AG04449 (cell line): ENCODE measurements at places on chromosomes 6 and 20.
A peak's percentile ranks its signal among the peaks of the same experiment; 100 is the strongest.

GRCh38 chr6:90219209-90219985 lies 77.2 kb downstream of the BACH2 start:
- peak; percentile 63 for DNase-seq

DNA sequence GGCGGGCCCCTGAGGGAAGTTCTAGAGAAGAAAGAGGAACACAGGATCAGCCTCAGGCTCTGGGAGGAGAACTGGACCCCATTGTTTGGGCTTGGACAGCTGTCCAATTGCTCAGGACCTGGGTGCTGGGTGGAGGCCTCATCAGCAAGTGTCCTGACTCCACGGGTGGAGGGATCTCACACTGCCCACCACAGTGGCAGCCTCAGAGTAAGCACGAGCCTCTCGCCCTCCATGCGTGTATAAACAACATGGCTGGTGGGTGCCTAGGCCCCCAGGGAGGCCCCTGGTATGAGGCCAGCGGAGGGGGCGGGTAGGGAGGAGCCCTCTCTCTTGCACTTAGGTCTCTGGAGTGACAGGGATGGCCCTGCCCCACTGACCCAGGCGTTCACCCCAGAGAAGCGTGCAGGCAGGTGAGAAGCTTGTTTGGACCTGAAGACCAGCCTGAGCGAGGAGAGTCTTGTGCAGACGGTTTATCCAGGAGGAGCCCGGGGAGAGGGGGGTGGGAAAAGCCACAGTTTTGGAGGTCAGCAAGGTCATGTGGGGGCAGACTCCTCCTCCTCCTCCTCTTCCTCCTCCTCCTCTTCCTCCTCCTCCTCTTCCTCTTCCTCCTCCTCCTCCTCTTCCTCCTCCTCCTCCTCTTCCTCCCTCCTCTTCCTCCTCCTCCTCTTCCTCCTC lies 41.9 kb upstream of the BHLHE23 start:
- no peak for DNase-seq

DNA sequence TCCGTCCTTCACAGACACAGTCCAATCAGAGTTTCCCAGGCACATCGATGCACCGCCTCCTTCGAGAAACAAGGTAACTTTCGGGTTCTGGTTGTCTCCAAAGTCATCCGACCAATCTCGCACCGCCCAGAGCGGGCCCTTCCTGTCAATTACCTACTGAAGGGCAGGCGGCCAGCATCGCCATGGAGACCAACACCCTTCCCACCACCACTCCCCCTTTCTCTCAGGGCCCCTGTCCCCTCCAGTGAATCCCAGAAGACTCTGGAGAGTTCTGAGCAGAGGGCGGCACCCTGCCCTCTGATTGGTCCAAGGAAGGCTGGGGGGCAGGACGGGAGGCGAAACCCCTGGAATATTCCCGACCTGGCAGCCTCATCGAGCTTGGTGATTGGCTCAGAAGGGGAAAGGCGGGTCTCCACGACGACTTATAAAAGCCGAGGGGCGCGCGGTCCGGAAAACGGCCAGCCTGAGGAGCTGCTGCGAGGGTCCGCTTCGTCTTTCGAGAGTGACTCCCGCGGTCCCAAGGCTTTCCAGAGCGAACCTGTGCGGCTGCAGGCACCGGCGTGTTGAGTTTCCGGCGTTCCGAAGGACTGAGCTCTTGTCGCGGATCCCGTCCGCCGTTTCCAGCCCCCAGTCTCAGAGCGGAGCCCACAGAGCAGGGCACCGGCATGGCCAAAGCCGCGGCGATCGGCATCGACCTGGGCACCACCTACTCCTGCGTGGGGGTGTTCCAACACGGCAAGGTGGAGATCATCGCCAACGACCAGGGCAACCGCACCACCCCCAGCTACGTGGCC lies at the start of gene HSPA1B:
Gene HSPA1B (plus strand): TSS at position 453 of the 794 bp plus-strand sequence. CDS start 213 bp downstream, at position 666.
- peak; percentile 99 for DNase-seq

DNA sequence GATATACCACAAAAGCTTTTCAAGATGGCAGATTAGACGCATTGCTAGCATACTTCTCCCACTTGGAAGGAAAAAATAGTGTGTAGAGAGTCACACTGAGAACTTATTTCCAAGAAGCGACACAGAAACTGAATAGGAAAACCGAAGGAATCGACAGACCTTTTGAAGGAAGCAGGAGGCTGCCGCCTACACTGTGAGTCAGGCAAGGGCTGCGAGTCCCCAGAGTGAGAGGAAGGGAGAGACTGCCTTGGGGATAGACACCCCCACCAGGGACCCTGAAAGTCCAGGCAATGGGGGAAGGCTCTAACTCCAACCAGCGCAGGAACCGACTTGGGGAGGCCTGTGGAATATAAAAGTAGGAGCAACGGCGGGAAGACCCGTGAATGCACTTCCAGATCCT lies 53.7 kb upstream of the SIRPG start:
- DNase-seq, result no peak

GRCh38 chr6:90183587-90184333 lies 112.9 kb downstream of the BACH2 start:
- no peak for DNase-seq

DNA sequence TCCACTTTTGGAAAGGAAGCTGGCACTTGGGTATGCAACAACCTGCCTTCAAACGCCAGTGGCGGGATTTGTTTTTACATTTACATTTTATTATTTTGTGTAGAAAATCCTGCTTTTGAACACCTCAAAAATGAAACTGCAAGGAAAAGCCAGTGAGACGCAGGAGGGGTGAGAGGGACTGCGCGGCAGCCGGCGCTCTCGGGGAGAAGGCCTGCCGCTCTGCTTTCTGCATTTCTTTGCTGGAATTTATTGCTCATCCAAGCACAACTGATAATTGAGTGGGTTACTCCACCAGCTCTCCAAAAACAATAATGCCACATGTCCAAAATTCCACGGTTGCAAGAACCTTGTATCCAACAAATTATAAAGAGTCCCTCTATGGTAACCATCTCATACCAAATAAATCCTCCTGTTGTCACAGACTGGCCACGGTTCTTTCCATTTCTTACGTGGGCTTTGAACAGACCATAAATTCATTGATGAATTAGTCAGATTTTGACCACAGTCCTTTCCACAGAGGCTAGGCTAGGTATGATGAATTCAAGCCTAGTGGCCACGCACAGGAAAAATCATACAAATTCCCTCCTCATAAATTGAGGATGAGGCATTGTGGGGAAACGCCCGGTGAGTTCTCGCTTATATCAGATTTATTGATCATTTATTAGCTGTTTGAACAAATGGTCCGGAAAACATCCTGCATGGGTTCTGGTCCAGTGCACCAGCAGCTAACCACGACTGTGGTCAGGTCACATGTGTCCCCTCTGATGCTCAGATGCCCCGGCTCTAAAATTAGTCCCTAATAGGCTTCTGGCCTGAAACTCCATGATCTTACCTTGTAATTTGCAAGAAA lies 31.6 kb upstream of the FOXC1 start:
- DNase-seq, result no peak

DNA sequence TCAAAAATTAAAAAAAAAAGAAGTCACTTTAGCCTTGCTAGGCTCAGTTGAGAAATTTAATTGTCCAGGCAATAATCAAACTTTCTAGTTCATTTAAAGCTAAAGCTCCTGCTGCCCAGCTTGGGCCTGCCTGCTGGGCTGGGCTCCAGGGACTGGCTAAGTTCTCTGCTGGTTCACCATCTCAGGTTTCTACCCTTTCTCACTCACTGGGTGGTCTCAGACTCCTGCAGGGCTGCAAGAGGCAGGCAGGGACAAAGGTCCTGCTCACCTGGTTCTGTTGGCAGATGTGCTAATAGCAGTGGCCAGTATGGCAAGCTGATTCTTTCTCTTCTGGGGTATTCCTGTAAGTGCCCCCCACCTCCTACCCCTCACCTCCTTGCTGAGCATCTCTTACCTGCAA lies 21.2 kb upstream of the RTF2 start:
- DNase-seq, result no peak

DNA sequence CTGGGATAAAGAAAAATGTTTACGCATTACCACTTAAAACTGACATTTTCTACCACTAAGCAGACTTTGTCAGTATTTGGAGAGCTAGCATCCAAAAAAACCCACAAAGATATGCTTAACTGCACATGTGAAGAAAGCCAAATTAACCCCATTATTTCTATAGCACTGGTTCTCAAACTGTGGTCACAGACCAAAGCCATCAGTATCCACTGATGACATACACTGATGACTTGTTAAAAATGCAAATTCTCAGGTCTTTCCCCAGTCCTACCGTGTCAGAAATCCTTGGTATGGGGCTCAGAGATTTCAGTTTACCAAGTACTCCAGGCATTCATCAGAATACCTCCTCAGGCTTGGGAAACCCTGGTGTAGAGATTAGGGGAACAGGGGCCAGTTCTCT lies 230.2 kb downstream of the PTPRK start:
- DNase-seq, result no peak

DNA sequence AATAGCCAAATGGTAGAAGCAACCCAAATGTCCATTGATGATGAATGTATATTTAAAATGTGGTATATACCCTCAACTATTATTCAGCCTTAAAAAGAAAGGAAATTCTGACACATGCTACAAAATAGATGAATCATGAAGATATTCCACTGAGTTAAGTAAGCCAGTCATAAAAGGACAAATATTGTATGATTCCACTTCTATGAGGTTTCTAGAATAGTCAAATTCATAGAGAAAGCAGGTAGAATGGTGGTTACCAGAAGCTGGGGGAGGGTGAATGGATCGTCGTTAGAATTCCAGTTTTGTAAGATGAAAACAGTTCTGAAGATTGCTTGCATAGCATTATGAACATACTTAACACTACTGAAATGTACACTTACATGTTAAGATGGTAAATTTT lies 214.3 kb upstream of the MYLIP start:
- DNase-seq, result no peak

- no peak for DNase-seq
Observed at GRCh38 chr6:117624869-117625481, 22.7 kb upstream of the GOPC start.

GRCh38 chr6:88548891-88549505 lies 382.9 kb upstream of the CNR1 start:
- no peak for DNase-seq

- no peak for DNase-seq
Observed at GRCh38 chr6:56649782-56650181, 7.1 kb upstream of the DST start.
